C1 segment of cervical spinal cord (tissue), 14 donors: ENCODE measurements at places on chromosomes 1 and 21.

DNA sequence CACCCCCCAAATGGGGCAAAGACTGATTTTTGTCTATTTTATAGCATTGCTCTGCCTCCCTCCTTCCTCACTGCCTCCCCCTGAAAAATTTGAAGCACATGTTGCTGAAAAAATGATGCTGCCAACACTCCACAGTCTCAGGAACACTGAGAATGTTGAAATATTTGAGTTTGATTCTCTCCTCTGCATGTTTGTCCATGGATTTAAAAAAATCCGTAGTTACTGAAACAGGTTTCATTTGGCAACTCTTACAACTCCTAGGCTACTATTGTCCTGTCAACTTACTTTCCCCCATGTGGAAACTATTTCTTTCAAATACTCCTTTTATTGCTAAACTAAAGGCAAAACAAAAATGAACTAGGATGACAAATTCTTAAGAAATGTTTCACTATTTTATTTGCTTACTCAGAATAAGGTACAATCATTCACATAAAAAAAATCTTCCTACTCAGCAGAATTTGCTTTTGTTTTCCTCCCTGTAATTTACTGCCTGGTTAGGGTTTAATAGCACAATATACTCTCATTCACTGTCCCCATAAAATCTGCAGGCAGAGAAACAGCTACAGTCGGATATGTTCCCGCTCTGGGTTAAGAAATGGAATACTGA, 50.2 kb downstream of the C21orf91 start:
- DNase-seq = no peak

DNA sequence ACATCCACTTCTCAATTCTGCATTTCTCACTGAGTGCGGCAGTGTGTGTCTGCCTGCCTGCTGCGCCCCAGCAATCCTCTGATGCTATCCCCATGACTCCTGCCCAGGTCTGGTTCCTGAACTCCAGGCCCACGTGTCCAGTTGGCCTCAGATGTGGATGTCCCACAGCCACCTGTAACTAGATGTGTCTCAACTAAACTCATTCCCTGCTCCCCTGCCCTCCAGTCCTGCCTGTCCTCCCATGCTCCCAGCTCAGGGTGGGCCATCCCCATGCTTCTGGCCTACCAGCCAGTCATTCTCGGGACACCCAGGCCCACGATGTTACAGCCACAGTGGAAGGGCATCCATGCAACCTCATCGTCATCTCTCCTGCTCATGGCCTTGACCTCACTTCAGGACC, 76.8 kb downstream of the STUM start:
- no peak for DNase-seq

DNA sequence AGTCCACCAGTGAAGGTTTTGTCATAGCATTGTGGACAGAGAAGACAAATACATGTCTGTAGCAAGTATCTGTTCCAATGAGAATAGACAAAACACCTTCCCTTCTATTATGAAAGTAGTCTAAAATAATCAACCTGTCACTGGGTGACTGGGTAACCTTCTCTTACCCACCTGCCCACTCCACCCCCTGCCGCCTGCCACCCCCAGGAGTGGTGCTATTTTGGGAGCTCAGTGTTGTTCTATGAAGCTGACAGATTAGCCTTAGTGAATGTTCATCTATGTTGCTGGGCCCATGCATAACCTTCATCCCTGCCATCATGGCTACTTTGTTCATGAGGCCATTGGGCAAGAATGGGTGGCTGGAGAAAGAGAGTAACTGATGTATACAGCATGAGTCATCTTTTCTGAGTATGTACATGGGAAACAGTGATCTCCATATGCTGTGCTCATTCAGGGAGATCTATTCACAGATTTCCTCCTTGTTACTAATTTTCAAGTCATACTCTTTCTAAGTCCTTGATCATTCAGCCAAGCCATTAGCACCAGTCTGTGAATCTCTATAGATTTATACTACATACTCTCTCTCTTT, 24.8 kb downstream of the MARK1 start:
- DNase-seq = no peak

- DNase-seq = no peak
These were observed 305.3 kb downstream of the TM2D1 start for GRCh38 chr1:61419657-61420056.

- no peak for DNase-seq
These were observed 31.1 kb downstream of the RAB3GAP2 start for GRCh38 chr1:220241072-220241663.

DNA sequence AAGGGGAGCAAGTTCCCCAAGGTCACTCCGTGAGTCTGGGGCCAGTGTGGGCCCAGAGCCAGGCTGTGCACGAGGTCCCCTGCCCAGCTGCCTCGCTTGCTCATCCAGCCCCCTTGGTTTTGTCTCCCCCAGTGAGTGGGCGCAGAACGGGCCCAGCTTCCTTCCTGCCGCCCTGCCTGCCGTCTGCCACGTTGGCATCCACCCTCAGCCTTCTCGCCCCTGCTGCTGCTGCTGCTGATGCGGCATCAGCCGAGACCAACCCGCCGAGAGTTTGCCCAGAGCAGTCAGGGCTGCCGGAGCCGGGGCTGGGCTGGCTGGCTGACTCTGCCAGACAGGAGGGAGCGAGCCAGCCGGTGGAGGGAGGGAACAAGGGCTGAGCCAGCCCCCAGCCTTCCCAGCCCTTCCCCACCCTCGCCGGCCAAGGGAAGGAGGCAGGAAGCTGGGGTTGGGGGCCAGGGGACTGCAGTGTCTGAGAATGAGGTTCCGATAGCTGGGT, 31.4 kb upstream of the WASF2 start:
- peak; percentile 61 for DNase-seq

GRCh38 chr1:172657586-172657985, 1.3 kb upstream of the FASLG start:
- no peak for DNase-seq

DNA sequence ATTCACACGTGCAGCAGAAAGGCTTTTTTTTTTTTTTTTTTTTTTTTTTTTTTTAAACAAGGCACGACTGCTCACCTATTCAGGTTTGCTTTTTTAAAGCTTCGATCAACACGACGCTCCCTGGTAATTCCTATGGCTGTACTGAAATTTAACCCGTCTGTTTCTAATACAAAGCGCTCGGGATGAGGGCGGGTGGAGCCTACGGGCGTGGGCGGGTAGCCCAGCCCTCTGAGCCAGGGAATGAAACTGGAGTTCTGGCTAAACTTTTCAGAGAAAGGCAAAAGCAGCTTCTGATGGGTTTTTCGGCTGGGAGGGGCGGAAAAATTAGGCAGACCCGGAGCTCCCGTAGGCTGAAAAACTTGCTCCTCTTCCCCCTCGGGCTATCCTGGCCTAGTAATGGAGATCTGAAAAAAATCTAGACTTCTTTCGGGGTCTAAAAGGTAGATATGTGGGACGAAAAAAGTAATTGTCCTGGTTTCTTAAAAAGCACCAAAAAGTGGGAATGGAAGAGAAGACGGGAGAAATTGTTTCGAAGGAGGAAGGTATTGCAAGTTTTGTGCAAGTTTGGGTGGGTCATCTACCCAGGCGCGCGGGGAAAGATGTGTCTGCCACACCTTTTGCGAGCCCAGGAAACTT, 7.4 kb downstream of the NR5A2 start:
- DNase-seq = no peak

GRCh38 chr1:37097731-37098130, 63.4 kb upstream of the GRIK3 start:
- no peak for DNase-seq

GRCh38 chr21:46622226-46622625, 13.2 kb upstream of the PRMT2 start:
- DNase-seq = peak; percentile 62

- DNase-seq = no peak
These were observed 13.3 kb upstream of the PPP2R5A start for GRCh38 chr1:212271823-212272485.

- no peak for DNase-seq
These were observed 41.4 kb downstream of the ZMYM1 start for GRCh38 chr1:35120458-35121133.

DNA sequence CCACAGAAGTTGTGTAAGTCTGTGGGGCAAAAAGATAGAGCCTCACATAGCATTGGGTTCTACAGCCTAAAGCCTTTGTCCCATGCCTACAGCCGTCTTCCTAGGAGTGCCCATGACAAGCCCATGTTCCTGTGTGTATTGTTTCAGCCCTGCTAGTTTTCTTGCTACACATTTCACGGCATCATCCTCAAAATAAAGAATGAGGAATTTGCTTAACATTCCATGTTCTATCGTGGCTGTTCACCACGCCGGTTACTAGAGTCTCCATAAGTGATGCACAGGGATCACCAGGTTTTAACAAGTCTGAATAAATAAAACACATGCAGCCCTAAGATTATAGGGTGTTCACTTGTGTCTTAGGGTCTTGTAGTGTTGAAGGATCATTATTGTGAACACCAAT, 87.4 kb upstream of the NGF start:
- no peak for DNase-seq

GRCh38 chr1:172293429-172293828, 127.1 kb upstream of the C1orf105 start:
- DNase-seq = no peak

GRCh38 chr1:113745425-113745824, 13.9 kb downstream of the PHTF1 start:
- DNase-seq = no peak

- DNase-seq = peak; percentile 83
These were observed 3.7 kb downstream of the SLC45A3 start for GRCh38 chr1:205676597-205676996.

GRCh38 chr1:175192111-175192629, 406 bp downstream of the KIAA0040 start:
- no peak for DNase-seq

DNA sequence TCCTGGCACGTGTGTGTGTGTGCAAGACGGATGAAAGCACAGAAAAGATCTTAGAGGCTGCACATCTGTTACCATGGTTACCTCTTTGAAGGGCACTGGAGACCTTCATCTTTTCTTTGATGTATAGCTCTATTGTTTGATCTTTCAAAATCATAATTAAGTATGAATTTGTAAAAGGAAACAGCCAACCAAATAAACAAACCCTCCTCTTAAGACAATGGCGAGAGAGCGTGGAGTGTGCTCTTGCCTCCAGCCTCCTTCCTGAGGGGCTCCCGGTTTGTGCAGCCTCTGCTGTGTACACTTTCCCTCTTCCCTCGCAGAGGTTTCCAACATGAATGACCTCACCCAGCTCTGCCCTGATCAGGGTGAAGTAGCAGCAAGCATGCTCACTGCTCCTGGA, 27.9 kb downstream of the CACNA1S start:
- no peak for DNase-seq

DNA sequence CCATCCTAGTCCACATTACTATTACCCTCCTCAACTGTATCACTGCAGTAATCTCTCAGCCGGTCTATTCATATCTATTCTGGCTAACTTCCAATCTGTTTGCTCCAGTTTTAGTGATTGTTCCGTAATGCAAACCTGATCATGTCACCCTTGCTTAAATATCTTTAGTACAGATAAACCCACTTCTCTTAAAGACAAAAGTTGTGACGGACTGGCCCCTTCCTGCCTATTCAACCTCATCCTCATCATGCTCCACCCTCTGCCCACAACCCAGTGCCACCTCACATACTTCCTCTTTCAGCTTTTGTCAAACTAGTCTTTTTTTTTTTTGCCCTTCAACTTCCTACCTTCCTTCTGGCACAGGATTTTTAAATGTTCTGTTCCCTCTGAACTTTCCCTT, 2.8 kb upstream of the C1orf162 start:
- peak; percentile 22 for DNase-seq

DNA sequence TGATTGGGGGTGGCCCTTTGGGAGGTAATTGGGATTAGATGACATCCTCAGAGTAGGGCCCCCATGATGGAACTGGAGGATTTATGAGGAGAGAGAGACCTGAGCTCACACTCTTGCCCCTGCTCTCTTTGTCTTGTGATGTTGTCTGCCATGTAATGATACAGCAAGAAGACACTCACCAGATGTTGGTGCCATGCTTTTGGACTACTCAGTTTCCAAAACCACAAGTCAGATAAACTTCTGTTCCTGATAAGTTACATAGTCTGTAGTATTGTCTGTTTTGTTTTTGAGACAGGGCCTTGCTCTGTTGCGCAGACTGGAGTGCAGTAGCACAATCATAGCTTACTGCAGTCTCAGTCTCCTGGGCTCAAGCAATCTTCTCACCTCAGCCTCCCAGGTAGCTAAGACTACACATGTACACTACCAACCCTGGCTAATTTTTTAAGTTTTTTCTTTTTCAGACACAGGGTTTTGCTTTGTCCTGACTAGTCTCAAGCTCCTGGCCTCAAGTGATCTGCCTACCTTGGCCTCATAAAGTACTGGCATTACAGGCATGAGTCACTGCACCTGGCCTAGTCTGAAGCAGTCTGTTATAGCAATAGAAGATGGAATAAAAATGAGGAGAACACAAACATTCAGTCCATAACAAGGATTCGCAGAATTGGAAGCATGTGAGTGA, 115.0 kb upstream of the GALNT2 start:
- no peak for DNase-seq

- DNase-seq = no peak
These were observed 25.0 kb upstream of the SYDE2 start for GRCh38 chr1:85225624-85226380.

- no peak for DNase-seq
These were observed 7.2 kb upstream of the S100A8 start for GRCh38 chr1:153397924-153398651.

DNA sequence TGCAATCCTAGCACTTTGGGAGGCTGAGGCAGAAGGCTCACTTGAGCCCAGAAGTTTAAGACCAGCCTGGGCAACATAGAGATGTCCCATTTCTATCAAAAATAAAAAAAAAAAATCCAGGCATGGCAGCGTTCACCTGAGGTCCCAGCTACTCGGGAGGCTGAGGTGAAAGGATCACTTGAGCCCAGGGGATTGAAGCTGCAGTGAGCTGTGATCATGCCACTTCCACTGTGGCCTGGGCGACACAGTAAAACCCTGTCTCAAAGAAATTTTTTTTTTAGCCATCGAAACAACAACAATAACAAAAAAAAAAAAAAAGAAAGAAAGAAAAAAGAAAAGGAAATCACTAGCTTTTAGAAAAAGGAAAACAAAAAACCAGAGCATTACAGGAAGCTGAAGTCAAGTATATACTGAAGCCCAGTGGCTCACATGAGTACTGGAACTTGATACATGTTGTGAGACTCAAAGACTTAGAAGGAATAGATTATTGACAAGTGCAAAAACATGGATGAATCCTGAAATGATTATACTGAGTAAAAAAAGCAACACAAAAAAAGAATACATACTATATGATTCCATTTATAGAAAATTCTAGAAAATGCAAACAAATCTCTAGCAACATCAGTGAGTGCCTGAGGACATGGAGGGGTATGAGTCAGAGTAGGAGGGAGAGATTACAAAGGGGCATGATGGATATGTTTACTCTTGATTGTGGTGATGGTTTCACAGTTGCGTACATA, 6.1 kb upstream of the RABGAP1L start:
- no peak for DNase-seq

- DNase-seq = no peak
These were observed 12.5 kb upstream of the PEF1 start for GRCh38 chr1:31657020-31657804.

DNA sequence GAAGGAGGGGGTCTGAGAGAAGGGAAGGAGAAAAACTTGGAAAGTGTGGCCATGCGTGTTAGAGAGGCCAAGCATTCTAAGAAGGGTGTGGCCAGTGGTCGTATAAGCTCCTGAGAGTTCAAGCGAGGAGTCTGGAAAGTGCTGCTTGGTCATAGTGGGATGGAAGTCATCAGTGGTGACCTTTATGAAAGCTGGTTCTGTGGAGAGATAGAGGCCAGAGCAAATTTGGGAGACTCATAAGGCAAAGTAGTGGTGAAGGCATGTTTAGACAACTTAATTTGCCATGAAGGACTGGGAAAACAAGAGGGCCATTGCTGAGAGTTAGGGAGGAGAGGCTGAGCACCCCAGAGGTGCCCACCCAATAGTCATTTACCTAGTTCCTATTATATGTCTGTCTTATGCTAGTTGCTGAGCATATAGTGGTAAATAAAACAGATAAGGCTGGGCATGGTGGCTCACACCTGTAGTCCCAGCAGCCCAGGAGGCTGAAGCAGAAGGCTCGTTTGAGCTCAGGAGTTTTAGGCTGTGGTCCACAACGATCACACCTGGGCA, 1.9 kb downstream of the KLF17 start:
- DNase-seq = no peak
